HS-5 (cell line): ENCODE measurements at places on chromosomes 2 and 18.

DNA sequence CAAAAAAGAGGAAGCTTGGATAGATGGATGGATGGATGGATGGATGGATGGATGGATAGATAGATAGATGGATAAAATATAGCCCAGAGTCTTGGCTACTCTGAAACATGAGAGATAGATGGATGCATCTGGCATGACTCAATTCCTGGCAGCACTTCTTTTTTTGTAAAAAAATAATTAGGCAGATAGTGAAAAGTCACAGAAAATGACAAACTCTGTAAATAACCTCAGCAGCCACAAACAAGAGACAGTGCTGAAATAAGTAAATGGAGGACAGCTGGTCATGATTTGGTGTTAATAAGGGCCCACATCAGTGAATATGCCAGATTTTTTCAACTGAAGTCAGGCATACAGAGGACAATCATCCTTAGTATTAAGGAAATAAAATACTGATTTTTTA is 585.0 kb upstream of the GCFC2 start:
- no peak for DNase-seq

DNA sequence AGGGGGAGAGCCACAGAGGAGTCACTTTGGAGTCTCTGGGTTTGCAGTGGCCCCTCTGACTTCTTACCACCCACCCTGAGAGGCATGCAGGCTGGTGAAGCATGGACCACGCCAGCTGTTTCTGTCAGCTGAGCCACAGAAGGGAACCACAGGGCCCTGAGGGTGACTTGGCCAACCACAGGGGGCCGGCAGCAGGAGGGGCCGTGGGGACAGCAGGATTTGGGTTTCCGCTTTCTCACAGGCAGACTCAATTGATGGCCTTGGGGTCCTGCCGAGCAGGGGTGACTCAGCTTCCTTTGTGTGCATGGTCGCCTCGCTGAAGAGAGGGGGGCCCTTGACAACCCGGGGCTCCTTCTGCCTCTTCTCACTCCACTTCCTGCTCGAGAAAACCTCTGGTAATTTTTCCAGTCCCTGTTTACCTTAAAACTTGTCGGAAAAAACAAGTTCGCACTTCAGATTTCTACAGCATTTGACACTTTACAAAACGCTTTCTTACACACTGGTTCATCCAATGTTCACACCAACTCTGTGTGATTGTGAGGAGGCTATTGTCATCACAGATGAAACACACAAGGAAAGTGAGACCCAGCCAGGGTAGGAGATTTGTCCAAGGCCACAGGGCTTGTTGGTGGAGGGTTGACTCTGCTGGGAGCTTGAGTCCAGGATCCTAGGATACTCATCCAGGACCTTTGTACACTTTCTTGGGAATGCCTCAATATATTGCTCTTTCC is 311.2 kb downstream of the LPIN1 start:
- no peak for DNase-seq

DNA sequence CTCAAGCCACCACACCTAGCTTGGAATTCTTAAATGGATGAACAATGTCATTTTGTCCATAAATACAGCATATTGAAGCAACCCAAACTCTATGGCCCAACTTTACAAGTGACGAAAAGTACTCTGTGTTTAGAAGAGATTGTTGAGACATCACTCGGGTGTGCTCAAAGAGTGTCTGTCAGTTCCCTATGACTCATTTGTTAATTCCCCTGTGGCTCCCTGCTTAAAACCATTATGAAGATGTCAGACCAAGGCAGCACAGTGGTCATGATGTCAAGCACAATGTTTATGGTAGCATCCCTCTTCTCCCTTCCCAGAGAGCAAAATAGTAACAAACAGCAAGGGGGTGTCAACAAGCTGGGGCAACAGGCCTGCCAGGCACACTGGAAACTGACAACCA is 3.0 kb downstream of the LYG1 start:
- DNase-seq, result peak; percentile 26

DNA sequence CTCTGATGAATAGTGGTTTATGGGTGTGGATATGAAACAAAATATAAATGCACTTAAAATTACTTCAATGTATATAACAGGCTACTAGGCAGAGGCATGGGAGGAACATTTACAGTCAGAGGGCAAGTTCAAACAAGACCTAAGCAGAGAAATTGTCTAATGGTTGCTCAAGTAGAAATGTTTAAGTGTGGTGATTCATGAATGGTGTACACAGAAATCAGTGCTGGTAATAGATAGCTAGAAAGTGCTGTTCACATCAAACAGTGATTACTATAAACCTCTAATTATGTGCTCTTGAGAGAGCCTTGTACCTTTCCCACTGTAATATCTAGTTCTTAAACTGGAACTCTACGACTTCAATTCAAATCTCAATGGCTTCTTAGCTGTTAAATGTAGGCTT is 485.1 kb downstream of the NRXN1 start:
- DNase-seq, result peak; percentile 9

GRCh38 chr2:216074794-216075193 is 6.8 kb downstream of the PECR start:
- DNase-seq, result no peak

DNA sequence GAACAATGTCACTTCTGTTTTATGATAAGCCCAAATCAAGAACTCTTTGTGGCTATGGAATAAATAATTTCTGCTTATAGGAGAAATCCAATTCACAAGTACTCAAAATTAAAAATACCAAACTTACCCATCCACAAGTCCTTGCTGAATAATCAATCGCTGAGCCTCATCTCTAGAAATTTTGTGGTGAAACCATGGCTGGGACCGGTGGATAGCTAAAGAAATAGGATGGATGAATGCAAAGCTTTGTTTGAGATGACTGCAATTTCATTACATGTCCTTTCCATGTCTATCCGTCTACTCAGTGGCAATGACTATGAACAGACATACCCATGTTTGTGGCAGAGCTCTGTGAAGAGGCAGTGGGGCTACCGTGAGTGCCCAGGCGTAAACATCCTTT is 124.4 kb downstream of the GRB14 start:
- DNase-seq, result no peak

- no peak for DNase-seq
Measured at GRCh38 chr18:56962322-56962721, 184.6 kb upstream of the BOD1L2 start.
